Left lobe of liver (tissue), 2 donors: ENCODE measurements at places on chromosomes 4 and X.
A peak's percentile ranks its signal among the peaks of the same experiment; 100 is the strongest.

GRCh38 chrX:16695079-16695676 lies 17.3 kb downstream of the CTPS2 start:
- peak; percentile 60 for DNase-seq

- no peak for DNase-seq
Measured at GRCh38 chr4:158025131-158025530, 147.7 kb downstream of the GASK1B start.

DNA sequence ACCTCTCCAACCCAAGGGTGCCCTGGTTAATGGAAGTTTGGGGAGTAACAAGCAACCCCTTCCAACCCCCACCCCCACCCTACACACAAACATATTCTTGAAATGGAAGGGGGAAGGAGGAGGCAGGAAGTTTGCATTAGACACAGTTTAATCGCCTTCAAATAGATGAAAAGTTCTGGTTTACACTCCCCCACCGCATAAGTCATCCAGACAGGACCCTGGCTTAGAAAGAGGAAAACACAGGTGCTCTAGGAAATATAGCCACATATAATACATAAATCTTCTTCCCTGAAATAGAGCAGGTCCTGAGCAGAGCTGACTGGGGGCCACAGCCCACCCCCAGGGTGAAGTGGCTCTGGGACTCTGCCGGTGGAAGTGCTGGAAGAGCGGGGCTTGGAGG lies 25.1 kb downstream of the SASH3 start:
- DNase-seq: no peak

GRCh38 chrX:130826249-130826648 lies 76.8 kb downstream of the ENOX2 start:
- no peak for DNase-seq

DNA sequence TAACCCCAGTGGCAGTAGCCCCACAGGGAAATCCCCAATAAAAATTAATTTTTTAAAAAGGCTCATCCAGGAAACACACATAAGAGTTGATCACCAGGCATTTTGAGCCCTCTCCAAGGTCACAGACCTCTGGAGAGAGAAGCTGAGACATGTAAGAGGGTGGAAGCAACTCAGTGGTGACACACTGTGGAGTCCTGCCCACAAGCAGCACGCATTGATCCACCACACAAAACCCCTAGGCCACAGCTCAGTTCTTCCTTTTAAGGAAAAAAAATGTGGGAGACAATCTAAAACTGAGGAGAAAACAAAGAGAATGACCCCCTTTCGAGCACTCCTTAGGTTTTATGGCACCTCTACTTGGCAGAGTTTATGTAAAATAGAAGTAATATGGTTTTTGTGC lies 71.7 kb upstream of the S100G start:
- DNase-seq: no peak

DNA sequence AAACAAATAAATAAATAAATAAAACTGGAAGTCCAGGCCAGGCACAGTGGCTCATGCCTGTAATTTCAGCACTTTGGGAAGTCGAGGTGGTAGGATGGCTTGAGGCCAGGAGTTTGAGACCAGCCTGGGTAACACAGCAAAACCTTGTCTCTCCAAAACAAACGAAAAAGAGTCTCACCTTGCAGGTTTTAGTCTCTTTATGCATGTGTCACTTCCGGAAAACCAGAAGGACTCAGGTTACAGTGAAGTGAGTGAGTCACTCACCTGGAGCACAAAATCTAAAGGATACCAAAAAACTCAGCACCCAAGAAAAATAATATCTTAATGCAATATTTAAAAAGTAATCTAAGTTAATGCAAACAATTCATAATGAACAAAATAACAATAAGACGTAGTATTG lies 20.1 kb upstream of the SLC34A2 start:
- DNase-seq: no peak

GRCh38 chrX:110723844-110724243 lies 71.8 kb downstream of the CHRDL1 start:
- no peak for DNase-seq

DNA sequence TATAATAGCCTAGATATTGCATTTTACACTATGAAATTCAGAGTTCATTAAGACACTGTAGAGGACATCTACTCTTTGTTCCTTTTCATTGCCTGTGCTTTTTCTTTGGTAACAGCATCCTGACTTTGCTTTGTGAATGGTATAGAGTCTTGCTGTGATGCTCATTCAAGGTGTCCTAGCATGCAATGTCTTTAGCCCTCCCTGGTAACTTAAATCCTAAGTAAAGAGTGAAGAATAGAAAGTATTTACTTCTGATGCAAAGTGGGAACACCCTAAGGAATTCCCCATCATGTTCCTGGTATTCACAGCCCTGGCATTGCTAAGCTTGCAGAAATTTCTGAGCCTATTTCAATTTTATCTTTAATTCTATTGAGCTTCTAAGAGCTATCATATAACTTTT lies 400.1 kb downstream of the FAT4 start:
- no peak for DNase-seq

DNA sequence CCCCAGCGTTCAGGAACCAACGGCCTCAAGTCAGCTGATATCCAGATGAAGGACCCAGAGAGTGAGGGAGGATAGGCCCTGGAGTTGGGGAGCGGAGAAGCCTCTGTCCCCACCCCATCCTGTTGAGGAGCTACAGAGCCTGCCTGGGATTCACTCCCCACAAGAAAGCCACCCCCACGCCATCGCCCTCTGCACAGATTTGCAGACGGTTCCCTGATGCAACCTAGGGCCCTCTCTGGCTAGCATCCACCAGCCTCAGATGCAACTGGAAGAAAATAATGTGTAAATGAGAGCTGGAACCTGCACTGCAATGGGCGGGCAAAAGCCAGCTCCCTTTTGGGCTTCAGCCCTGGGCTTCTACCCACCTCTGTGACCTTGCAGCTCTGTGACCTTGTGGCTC lies 185.6 kb downstream of the BCOR start:
- DNase-seq: no peak

DNA sequence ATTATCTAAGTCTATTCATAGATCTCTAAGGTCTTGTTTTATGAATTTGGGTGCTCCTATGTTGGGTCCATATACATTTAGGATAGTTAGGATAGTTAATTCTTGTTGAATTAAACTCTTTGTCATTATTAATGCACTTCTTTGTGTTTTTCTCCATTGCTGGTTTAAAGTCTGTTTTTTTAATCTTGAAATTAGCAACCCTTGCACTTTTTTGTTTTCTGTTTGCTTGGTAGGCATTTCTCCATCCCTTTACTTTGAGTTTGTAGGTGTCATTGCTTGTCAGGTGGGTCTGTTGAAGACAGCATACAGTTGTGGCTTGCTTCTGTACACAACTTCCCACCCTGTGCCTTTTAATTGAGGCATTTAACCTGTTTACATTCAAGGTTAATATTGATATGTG lies 434.8 kb downstream of the OPHN1 start:
- no peak for DNase-seq

DNA sequence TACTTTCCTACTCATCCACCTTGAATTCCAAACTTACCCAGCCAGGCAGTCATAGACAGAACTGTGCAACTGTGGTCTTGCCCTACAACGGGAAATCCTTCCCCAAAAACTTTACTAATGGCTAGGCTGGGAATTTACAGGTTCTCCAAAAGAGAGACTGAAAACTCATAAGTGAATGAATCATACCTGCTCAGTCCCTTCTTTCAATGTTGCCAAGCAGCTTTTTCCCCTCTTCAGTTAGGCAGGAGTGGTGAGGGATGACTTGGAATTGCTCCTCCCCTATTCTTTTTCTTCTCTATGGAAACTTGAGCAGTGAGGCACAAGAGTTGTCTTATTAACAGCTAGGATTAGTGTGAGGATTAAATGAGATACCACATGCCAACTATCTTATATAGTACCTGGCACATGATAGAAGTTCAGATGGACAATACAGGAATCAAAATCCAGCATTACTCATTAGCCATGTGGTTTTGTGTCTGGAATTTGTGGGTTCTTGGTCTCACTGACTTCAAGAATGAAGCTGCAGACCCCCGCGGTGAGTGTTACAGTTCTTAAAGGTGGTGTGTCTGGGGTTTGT lies 105.9 kb downstream of the TEX13A start:
- no peak for DNase-seq

GRCh38 chr4:25299476-25300203 lies 12.9 kb upstream of the ZCCHC4 start:
- DNase-seq: no peak

GRCh38 chr4:87153078-87153870 lies 67.1 kb downstream of the KLHL8 start:
- no peak for DNase-seq
